Cerebellar nuclear complex (tissue), 1 donor: ENCODE measurements at places on chromosomes 2 and 18.

DNA sequence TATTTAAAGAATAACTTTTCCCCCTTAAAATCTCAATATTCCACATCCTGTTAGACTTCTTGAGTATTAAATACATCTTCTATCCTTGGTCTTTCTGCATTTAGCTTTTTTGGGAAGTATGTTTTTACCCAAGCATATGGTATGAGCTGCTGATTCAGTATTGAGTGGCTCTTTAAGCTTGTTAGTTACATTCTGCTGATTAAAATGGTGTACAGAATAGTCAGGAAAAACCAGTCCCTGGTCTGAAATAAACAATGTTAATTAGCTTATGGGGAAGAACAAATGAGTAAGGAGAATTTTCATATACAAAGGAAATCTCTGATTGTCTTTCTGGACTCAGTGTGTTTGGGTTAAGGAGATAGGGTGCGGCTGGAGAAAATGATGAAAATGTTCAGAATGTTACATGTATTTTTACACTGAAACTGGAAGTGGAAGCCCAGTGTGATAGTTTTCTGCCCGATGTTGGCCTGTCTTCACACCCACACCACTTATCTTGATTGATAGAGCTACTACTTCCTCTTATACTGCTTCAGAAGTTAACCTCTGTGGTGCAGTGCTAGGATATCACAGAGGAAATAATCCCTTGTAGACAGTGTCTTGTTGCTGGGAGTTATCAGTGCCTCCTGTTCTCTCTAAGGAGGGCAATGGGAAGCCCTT, 84.0 kb downstream of the MSH2 start:
- DNase-seq: no peak

- no peak for DNase-seq
Observed at GRCh38 chr2:219557791-219558785, 13.3 kb downstream of the OBSL1 start.

DNA sequence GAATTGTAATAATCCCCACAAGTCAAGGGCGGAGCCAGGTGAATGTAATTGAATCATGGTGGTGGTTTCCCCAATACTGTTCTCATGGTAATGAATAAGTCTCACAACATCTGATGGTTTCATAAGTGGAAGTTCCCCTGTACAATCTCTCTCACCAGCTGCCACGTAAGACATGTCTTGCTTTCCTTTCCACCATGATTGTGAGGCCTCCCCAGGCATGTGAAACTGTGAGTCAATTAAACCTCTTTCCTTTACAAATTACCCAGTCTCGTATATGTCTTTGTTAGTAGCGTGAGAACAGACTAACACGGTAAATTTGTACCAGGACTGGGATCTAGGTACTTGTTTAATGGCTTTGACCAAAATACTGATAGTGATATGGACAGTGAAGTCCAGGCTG, 744.3 kb upstream of the REG3G start:
- DNase-seq: no peak

DNA sequence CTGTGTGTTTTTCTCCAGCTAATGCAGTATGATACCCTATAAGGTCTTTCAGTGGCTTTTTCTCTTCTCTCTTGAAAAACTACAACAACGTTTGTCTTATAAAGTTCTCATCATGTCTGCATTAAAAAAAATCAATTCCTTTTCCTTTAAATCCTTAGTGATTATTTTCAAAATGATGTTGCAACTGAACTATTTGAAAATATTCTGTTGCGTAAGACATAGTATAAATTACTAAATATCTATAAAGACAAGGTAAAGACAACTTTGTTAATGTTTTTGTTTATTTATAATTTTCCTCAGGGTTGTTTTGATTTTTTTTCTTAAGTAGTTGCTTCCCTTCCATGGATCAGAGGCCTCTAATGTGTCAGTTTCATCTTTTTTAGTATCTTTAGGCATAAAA, 21.2 kb downstream of the PARD3B start:
- DNase-seq: no peak

GRCh38 chr18:39260565-39260964, 1695.0 kb upstream of the CELF4 start:
- no peak for DNase-seq

GRCh38 chr2:217099561-217099960, 239.7 kb upstream of the TNP1 start:
- no peak for DNase-seq

GRCh38 chr2:65049010-65049639, 7.1 kb upstream of the CEP68 start:
- DNase-seq: no peak

DNA sequence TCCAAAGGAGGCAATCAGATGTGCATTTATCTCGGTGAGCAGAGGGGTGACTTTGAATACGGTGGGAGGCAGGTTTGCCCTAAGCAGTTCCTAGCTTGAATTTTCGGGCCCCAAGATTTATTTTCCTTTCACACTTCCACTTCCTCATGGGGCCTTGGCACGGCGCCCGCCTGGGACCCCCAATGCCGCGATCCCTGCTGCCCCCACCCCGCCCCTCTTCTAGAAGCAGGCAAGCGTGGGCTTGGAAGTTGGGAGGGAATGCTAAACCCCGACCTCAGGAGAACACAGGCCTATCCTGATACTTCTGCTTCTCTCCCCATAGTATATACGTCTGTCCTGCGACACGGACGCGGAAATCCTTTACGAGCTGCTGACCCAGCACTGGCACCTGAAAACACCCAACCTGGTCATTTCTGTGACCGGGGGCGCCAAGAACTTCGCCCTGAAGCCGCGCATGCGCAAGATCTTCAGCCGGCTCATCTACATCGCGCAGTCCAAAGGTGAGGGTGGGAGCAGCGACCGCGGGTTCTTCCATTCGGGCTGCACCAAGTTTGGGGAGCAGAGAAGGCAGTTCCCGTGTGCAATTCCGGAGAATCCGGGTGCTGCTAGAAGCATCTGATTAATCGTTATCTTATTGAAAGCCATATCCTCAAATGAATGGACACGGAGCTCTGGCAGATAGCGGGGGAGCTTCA, 21.6 kb downstream of the TRPM8 start:
- no peak for DNase-seq

- DNase-seq: no peak
Observed at GRCh38 chr2:234296991-234297390, 199.9 kb downstream of the ARL4C start.

GRCh38 chr2:232537079-232537478, 2.4 kb upstream of the CHRNG start:
- DNase-seq: no peak

- DNase-seq: no peak
Observed at GRCh38 chr2:189751080-189751658, 11.4 kb downstream of the OSGEPL1 start.

- no peak for DNase-seq
Observed at GRCh38 chr2:127530245-127531140, 4.2 kb upstream of the IWS1 start.

DNA sequence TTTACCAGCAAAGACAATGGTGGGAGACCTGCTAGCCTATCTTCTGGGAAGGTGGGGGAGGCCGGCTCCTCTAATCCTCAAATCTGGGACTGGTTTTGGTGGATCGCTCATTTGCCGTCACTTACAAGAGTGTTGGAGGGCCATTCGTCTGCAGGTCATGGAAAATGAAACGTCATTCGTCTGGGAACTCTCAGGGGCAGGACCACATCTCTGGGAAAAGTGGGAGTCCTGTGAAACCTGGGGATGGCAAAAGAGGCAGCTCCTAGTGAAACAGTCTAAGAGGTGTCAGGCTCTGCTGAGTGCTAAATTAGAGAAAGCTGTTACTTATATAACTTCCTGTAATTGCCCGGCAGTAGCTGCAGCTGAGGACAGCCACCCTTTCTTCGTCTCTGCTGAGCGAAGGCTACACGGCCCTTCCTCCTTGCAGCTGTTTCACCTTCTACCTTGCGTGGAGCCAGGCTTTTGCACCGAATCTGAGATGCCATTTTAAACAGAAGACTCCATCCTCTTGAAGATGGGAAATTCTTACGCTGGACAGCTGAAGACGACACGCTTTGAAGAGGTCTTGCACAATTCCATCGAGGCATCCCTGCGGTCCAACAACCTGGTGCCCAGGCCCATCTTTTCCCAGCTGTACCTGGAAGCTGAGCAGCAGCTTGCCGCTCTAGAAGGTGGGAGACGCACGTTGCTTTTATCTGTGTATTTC, 22.4 kb downstream of the GREB1 start:
- no peak for DNase-seq

- DNase-seq: no peak
Observed at GRCh38 chr18:62239475-62239874, 52.4 kb downstream of the RELCH start.

DNA sequence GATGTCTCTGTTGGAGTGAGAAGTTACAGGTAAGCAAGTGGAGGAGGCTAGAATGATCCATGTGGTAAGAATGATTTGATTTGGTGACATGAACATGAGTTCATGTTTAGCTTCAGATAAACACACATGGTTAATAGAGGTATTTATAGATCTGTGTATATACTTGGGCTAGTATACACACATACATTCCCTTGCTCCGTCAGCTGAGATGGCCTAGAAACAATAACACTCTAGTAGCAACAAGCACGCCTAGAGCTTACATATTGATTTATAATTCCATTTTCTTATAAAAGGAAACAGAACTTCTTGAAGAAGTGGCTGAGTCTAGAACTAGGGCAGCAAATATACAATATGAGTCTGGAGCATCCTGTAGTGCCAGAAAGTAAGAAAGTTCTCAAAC, 223.0 kb downstream of the RND3 start:
- DNase-seq: no peak

DNA sequence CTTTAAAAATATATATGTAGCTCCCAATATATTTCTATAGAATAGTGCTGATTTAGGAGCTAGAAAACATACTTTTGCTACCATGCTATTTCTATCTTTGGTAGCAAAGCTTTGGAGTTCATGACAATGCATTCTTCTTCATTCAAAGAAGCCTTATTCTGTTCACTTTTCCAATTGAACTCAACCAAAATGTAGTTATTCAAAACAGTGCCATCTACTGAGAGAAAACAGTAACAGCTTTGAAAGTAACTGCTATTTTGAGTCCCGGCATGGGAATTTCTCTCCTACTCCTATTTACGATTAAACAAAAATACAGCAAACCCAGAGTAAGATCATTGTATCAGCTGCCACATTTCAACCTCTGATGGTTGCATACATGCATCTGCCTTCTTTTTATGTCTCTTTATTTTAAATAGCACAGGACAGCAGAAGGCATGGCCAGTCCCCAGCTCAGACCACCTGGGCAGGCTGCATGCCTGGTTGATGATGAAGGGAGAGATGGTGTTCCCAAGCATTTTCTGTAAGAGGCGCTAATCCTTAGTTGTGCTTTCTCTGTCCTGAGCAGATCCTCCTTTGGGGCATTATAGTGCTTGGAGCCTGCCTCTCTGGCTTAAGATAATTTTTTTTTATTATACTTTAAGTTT, 69.7 kb upstream of the SULT1C3 start:
- DNase-seq: no peak

GRCh38 chr2:143736904-143737303, 607.7 kb downstream of the ARHGAP15 start:
- DNase-seq: no peak

DNA sequence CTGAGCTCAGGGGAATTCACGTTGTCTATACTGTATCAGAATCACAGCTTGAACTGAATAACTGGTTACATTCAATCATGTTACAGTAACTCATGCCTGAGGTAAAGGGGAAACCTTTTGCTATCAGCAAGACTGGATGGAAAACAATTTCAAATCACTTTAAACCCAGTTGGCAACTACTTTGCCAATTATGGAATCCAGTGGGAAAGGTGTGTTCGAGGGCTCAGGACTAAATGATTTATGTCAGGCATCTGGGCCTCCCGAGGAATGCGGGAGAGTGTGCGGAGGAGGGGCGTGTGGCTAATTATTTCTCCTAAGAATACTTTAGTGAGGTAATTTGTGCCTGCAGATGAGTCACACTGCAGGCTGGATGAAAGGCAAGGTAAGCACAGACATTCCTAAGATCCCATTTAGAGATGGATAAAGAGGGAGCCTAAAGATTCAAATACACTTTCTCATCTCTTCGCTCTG, 100.1 kb downstream of the HRH4 start:
- no peak for DNase-seq

DNA sequence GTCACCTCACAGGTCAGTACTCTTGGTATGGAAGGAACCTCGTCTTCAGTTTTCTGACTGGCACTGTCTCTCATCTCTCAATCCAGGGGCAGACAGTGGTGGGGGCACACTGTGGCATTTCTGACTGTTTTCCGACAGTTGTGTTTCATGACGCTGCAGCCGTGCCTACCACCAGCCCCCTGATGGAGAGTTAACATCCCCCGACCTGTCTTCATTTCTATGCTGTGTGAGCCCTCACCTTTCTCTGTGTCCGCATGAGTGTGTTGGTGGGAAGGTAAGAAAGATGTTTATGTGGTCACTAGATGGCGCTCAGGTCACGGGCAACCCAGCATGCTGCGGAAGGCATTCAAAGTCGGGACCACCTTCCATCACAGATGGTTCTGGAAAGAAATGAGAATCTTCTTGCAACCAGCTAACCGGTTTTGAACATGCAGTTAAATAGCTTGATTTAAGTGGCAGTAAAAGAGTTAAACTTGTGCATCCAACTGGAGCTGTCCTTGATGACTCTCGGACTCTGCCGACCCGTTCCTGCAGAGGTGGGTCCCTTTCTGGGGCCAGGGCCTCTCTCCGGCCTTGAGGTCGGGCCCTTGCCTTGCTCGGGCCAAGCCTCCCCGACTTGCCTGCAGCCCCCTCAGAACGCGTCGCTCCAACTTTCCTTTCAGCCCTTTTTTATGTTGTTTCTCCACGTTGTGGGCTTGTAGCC, 92.4 kb downstream of the DYSF start:
- DNase-seq: peak; percentile 41

DNA sequence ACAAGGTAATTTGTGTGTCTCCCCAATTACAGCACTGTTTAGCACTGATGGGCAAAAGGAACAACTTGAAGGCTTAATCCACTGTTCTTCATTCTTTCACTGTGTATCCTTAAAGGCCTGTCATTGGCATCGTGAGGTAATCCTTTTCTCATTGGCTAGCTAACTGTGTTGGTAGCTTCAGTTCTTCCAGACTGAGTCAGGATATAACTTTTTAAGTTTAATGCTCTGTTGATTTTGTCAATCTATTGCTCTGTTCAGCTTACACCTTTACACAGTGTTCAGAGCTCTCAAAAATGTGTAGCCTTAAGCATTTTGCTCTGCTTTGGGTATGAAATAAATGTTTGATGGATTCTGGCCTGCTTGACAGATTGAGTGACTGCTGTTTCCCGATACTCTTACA, 148.2 kb downstream of the KIAA1328 start:
- no peak for DNase-seq
